ENCODE measurements at places on chromosomes 4 and X. TPM values are rescaled to one million over a fixed set of nuclear protein-coding genes. Genes with fewer than 3 reads are reported as not detected.

The LRP2BP gene
- polyA plus RNA-seq = 6.1 TPM

- no peak for DNase-seq
Measured at GRCh38 chr4:112739442-112739841, 102.5 kb downstream of the LARP7 start.

GRCh38 chr4:384311-385010, 46.8 kb downstream of the ZNF141 start:
- DNase-seq = no peak

- no peak for DNase-seq
Measured at GRCh38 chrX:87067795-87068369, 449.7 kb upstream of the KLHL4 start.

DNA sequence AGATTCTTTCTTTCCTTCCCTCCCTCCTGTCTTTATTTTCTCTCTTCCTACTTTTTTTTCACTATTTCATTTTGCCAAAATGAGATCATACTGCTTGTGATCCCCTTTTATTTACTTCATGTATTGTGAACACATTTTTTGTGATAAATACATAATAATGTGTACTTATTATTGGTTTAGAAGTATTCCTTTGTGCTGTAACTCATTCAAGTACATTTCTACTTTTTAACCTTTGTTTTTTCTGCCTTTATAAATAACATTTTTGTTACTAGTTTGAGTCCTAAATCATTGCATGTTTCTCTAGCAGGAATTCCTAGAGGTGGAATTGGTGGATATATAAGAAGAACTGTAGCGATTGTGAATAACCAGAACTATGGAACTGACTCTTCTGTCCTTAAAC, 214.5 kb upstream of the SFRP2 start:
- DNase-seq = no peak
